ENCODE measurements at places on chromosomes 3 and 15. TPM values are rescaled to one million over a fixed set of nuclear protein-coding genes. Genes with fewer than 3 reads are reported as not detected.

DNA sequence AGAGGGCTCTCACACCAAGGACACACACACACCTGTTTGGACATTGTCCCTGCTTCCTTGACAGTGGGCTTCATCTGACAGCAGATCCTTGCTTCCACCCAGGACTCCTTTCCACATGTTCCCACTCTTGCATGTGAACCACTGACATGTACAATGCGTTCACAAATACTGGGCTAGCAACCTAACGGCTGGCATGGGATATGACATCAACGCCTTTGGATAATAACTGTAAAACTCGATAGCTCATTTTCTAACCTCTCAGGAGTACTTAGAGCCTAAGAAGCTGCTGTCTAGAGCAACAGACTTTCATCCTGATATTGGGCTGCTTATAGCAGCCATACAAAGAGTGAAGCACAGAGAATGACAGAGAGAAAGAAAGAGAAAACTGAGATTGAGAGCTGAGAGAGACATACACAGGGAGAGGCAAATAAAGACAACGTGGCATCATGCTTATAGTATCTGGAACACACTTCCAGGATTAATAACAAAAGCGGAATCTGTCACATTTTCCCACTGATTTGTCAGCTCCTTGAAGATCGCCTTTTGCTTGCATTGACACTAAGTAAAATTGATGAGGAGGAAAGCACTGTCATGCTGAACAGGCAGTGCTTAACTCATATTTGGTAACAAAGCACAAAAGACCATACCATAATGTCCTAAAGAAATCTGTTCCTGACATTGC, 1.7 kb downstream of the GUCA1C start:
- H3K4me1 ChIP-seq: peaks cover 36% of the 10 kb centered on the region
- no peaks in the 10 kb centered on the region for H3K27me3 ChIP-seq
- H3K4me3 ChIP-seq: no peak overlapping the region
- H3K27ac ChIP-seq: no peak overlapping the region
- no peaks in the 10 kb centered on the region for H3K36me3 ChIP-seq
- no peak for DNase-seq

GRCh38 chr15:56772868-56773639, 39.7 kb upstream of the ZNF280D start:
- H3K4me1 ChIP-seq: peaks cover 8% of the 10 kb centered on the region
- no peak overlapping the region for H3K4me3 ChIP-seq
- H3K27ac ChIP-seq: no peak overlapping the region
- no peaks in the 10 kb centered on the region for H3K36me3 ChIP-seq
- H3K27me3 ChIP-seq: no peaks in the 10 kb centered on the region

The SLC33A1 gene
- 91.7 TPM for total RNA-seq

The GOLGA8M gene
- total RNA-seq: 1.6 TPM

The MKRN2OS gene
- total RNA-seq: 0.37 TPM
